ENCODE measurements at places on chromosomes 5 and 9.

DNA sequence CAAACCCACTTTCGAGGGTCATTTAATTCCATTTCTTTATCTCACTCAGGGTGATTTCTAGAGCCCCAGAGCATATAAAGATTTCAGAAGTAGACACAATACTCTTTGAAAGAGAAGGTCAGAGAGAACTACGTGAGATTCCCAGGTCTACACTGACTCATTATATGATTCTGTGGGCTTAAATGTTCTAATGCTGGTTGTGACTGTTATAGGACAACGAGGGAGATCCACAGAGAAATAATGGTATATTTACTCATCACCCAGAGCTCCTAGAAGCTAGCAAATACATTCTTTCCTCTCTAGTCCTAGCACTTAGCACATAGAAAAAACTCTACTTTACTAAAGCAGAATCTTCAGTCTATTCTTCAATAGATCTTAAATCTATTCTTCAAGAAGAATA, 39.4 kb upstream of the GRAMD2B start:
- no peak for DNase-seq

DNA sequence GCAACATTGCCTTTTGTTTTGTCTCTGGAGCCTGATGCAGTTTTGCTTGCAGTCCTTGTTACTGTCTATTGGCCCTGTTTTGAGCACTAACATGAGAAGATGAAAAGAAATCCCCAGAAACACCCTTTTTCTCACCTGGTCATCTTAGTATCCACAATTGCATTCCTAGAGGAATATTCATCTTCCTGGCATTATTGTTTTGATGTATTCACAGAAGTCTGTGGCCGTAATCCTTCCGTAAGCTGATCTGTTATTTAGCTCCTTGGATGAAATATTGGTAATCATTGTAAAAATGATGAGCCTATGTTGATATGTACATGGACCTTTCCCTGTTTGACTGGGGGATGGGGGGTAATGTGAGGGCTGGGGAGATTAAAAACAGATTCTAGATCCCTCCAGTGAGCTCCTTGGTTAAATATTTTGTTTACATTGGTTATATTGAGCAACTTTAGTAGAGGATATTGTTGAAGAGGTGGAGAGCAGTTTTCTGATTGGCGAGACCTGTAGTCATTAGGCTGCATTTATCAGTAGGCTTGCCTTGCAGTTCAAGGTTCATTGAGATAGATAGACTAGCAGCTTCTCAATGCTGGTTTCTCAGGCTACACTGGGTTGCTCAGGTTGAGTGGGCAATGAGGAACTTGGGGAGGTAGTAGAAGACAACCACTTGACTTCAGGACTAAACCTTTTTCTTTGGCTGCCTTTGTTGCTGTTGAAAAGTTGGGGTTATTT, 117.5 kb downstream of the MACIR start:
- DNase-seq, result no peak

GRCh38 chr9:77523891-77524290, 124.2 kb downstream of the GNA14 start:
- DNase-seq, result no peak

GRCh38 chr5:135221696-135222095, 177.3 kb downstream of the MACROH2A1 start:
- peak; percentile 4 for DNase-seq

- DNase-seq, result no peak
Measured at GRCh38 chr9:19470981-19471650, 62.3 kb downstream of the ACER2 start.

DNA sequence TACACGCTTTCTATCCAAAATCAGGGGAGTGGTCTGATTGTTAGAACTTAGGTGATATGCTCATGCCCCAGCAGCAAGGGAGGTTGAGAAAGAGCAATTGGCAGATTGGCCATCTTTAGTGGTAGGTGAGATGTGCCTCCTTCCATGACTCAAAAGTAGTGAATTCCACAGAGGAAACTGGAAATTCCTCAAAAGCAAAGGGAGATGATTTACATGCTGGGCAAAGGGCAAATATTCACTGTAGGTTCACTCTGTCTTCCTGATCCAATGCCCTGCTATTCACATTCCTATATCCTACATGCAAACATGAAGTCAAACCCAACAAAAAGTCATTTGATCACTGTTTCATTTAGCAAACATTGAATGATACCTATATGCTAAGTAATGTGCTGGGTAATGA, 130.1 kb upstream of the ZNF608 start:
- no peak for DNase-seq

DNA sequence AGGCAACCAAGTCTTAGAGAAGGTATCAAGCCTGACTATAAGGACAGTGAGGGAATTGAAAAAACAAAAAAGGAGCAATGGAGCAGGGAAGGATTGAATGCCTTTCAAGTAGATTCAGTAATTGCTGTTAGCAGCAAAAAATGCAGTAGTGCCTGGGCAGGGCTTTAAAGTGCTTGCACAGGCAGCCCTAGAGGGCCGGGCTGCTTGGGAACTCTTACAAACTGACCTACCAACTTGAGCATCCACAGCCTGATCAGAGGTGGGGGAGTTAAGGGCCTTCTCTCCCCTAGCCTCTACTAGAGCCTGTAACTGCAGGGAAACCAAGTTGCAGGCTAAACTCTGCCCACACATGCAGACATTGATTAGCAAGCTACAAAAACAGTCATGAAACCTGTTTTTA, 19.4 kb downstream of the FXN start:
- DNase-seq, result no peak

DNA sequence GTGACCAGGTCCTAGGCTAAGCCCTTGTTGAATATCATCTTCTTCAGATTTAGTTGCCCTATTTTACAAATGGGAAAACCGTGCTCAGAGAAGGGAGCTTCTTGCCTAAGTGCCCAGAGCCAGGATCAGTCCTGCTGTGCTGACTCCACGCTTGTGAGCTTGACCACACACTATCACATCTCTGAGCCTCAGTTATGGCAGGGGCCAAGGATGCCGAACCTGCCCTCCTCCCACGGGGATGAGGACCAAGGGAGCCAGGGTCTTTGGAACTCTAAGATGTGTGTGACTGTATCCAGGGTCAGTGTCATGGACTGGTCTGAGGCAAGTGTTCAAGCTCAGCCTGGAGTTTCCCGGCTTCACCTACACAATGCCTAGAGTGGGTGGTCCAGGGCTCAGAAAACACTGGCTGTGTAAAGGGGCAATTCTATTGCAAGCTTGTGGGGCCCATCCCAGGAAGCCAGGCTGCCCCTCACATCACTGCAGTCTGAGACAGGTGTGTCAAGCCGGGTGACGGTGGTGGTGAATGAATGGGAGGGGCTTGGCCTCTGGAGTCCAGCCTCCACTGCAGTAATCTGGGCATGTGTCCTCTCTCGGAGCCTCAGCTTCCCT, 235.7 kb downstream of the PBX3 start:
- no peak for DNase-seq

DNA sequence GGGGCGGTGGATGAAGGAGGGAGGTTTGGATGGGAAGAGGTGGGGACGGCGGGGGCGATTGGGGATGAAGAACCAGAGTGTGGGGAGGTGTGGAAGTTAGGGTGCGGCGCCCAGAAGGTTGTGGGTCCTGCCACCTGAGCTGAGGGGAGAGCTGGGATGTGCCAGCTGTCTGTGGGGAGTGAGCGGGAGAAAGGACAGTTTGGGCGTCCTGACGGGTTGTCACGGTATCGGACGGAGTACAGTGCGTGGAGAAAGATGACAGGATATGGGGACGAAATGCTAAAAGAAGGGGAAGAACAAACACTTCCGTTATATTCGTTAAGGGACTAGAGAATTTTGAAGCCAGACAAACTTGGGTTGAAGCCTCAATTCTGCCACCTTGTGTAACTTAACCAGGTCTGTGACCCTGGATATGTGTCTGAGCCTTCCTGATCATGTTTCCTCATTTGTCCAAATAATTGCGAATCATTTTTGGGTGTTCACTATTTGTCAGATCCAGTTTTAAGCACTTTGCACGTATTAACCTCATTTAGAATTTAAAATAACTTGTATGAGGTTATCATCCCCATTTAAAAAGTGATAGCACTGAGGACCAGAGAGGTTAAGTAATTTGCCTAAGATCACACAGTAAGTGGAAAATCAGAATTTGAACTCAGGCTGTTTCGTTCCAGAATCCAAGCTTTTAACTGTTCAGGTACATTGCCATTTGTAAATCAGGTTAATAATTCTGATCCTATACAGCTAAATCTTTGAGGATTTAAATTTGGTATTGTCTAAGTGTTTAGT, 689 bp downstream of the CNTRL start:
- DNase-seq, result peak; percentile 51

- no peak for DNase-seq
Measured at GRCh38 chr9:127314911-127315310, 50.3 kb downstream of the GARNL3 start.

DNA sequence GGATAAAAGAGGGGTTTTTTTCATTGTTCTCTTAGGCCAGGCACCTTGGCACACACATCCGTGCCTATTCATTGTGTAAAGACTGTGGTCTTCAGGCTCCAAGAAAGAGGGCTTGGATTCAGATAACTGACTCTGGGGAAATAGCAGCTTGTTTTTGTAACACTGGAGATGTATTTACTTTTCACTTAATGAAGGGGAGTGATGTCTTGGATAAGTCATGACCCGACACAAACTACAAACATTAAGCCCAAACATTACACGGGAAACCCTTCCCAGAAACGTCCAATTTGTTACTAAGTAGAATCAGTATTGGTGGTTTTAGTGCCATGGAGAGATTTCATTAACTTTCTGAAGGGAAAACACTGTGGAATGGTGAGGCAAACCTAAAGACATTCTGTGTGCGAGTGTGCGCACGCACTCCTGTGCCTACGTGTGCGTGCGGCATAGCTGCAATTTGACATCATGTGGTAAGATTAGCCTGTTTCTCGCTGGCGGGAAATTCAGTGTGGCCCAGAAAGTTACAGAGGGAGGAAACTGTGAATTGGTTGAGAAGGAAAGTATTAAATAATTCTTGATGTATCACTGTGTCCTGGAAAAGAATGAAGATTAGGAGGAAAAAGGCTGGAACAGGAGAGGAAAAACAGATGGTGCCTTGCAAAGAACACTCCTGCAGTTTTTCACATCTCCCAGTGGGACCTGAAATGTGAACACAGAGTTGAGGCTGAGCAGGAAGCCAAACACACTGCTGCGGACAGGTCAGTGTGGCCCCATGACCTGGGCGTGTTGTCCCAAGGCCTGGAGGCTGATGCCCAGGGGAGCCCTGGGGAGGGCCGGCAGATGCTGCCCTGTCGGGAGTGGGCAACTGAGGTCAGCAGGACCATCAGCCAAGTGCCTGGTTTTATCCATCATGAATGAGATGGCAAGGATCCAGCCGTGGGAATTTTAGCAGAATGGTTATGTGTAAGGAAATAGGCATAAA, 108.5 kb downstream of the GAS1 start:
- no peak for DNase-seq

DNA sequence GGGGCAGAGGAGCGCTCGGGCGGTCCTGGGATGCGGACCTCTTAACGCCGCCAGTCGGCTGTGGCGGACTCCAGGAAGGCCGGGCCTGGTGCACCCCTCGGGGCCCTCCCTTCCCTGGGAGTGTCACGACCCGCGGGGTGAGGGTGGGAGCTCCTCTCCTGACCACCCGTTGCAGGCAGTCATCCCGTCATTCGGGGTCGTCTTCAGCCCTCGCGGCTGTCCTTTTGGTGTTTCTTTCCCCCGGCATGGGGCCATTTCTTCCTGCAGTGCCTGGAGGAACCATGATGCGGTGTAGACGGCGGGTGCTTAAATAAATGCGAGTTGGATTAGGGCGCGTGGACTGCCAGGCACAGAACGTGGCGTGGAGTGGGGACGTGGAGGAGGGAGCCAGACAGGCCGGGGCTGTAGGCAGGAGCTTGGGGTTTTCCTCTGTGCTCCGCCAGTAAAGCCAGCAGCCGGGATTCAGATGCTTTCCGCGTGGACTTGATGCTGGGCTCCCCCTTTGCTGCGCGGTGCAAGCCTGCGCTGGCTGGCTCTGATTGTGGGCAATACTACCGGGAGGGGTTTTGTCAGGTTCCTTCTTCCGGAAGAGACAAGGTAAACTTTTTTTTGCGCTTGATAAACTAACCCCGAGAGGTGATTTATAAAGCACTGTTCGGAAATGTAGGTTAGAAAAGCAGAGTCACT, 868 bp downstream of the KDM4C start:
- peak; percentile 55 for DNase-seq

GRCh38 chr5:65892801-65893200, 33.6 kb upstream of the ERBIN start:
- DNase-seq, result no peak

- DNase-seq, result no peak
Measured at GRCh38 chr9:69149321-69149807, 24.7 kb upstream of the TJP2 start.

DNA sequence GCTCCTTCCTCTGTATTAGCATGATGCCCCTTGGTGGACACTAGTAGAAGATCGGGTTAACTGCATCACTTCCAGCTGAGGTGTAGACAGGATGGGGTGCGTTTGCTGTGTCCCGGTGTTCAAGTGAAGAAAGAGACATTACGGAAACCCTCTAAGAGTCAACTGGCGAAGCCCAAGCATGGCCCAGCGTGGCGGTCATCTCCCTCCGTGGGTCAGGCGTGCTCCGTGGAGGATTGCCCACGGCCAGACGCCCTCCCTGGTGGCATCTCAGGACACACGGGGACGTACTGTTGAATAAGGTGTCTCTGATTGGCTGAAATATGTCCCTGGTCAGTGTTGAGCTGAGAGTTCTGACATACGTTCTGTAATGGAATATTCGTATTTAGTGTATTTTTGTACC, 119.5 kb upstream of the CACNA1B start:
- no peak for DNase-seq
